Activated gamma-delta T cell treated with anti-CD3 and anti-CD28 coated beads, Interleukin-2, amount 50 U/mL, for 16 hours (primary cell): ENCODE measurements at places on chromosomes 4 and X.

DNA sequence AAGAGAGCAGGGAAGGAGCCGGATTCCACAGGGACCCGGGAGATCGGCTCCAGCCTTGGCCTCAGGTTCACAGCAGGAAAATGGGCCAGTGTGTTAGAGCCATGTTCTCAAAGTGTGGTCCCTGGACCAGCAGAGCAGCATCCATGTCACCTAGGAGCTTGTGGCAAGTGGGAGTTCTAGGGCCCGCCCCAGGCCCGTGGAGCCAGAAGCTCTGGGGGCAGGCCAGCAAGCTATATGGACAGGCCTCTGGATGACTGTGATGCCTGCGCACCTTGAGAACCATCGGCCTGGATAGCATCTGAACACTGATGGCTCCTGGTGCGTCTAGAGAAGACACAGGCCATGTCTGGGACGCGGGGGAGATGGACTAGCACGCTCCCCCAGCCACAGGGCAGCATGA lies 33.7 kb downstream of the SH3TC1 start:
- DNase-seq, result no peak

- DNase-seq, result peak; percentile 24
Measured at GRCh38 chrX:48025561-48025960, 18.8 kb downstream of the SPACA5 start.

GRCh38 chr4:125676156-125676555 lies 361.4 kb downstream of the FAT4 start:
- no peak for DNase-seq

DNA sequence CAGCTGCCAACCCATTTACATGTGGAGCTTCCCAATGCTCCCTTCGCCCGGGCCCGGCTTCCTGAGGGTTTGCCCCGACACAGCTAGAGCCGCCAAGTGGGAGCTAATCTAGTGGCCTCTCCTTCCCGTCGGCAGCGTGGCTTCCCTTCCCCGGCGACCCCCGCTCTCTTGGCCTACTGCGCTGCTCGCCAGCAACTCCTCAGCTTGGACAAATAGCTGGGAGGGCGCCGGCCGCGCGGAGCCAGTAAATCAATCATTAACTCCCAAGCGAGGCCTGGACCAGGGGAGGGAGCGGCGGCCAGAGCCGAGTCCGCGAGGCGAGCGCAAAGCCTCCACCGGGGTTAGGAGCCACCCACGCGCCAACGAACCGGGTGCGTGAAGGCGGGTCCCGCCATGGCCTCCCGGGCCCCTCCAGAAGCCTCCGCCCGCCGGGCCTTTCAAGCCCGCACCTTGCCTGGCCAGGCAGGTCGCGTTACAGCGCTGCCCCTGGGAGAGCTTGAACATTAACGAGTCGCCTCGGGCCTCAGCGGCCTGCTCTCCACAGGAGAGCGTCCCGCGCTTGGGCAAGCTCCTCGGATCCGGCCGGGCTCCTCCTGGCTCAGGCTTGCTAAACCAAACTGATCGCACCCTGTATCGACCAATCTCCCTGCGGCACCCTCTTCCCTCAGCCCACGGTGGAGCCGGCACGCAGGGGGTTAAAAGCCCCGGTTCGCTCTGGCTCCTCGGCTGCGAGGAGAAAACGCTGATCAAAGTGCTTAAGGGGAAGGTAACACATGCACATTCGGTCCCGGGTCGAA lies 10.6 kb upstream of the BCOR start:
- no peak for DNase-seq

DNA sequence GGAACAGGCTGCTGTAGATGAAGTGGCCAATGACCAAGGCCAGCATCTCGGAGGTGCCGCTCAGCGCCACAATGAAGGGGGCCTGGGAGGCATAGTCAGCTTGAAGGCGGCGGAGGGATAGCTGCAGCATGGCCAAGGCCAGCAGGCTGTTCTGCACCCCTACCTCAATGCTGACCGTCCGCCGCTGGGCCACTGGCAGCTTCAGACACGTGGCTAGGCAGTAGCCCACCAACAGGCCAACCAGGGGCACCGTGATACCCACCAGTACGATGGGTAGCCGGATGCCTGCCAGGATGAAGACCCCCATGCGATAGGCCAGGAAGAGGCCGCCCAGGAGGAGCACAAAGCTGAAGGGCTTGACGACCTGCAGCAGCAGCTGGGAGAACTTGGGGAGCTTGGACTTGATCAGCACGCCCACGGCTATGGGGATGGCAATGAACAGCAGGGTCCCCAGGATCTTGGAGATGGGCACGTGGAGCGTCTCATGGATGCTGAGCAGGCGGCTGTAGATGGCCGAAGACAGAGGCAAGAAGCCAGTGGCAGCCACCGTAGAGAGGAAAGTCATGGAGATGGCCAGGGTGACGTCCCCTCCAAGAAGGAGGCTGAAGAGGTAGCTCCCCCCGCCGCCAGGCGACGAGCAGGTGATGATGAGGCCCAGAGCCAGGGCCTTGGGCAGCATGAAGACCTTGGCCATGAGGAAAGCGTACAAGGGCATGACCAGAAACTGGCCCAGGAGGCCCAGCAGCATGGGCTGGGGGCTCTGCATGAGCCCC lies 1.3 kb upstream of the UBL4A start:
- no peak for DNase-seq

- DNase-seq, result no peak
Measured at GRCh38 chr4:105058177-105058812, 88.4 kb upstream of the TET2 start.

- no peak for DNase-seq
Measured at GRCh38 chr4:180333162-180333561, 1910.0 kb upstream of the TENM3 start.

DNA sequence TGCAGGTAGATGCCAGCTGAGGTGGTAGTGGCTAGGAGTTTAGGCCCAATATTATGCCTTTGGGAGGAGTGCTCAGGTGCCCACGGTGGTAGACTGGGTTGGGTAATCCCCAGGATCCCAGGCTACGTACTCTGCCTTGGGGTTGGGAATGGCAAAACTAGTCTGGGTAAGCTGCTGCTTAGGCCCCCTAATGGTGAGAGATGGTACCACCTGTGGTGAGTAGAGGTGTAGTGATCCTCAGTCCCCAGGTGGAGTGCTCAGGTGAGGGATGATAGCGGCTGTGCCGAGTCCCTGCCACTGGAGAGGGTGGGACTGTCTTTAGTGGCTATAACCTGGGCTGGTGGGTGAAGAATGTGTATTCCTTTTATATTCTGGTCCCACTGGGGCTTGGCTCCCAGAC lies 75.2 kb downstream of the IL1RAPL2 start:
- DNase-seq, result no peak

DNA sequence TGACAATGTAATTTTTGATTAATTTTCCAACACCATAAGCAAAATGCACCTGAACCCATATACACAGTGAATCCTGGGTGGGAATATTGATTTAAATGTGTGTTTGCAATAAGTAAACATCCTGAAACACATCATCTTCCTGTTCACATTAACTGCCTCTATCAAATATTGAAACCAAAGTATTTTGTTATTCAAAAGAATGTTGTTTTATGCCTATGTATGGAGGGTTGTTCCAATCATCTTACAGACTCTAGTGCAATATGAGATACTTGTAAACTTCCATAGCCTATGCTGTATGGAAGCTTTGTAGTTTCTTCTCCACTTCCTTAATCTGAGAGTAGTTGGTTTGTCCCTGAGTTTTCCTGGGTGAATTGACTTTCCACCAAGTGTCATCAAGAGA lies 105.4 kb upstream of the SLC7A11 start:
- no peak for DNase-seq

DNA sequence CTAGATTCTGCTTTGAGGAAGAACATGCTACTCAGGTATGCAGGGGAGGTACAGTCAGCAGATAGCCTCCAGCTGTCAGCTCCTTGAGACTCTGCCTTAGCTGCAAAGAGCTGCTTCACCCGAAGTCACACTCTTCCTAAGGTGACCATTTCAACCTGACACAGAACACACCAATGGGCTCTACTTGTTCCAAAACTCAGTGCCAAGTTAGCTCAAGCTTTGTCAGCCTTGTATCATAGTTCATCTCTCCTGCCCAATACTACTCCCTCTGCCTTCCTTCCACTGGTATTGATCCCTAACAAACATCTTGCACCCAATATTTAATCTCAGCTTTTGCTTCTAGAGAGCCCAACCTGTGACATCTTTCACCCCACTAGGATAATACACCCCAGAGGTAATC lies 7.8 kb upstream of the SMARCA1 start:
- DNase-seq, result no peak

DNA sequence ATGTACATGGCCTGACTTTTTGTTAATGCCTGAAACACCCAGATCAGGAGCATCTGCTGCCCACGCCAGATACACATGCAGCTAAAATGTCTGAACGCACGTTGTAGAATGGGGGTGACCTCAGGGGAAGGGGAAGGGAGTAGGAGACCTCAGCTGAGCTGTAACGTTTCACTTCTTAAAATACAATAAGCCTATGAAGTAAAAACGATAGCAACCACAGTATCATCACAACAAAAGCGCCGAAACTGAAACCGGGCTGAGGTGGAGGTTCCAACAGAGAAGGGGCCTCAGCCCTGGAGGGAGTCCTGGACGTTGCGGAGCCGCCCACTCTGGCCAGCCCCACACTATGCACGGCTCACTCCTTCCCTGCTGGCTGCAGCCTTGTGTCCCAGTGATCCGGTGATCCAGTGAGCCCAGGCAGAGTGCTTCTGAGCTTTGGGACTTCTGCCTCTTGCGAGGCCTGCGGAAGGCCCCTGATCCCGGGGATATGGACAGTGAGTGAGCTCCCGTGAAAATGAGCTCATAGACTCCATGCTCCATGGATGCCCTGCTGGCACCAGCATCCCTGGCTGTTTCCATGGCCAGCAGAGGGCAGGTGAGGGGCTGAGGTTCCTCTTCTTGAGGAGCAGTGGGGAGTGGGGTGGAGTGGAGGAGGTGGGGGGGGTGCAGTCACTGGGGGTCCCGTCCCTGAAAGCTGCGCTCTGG lies 52.0 kb downstream of the HMX1 start:
- DNase-seq, result no peak

- DNase-seq, result no peak
Measured at GRCh38 chr4:165630671-165631070, 242.4 kb upstream of the TLL1 start.

- no peak for DNase-seq
Measured at GRCh38 chr4:44210750-44211149, 237.9 kb downstream of the KCTD8 start.

- no peak for DNase-seq
Measured at GRCh38 chr4:111789901-111790640, 355.2 kb upstream of the FAM241A start.

GRCh38 chr4:38785041-38785790 lies 2.4 kb upstream of the TLR10 start:
- DNase-seq, result no peak

- no peak for DNase-seq
Measured at GRCh38 chr4:145525291-145525740, 43.7 kb downstream of the SMAD1 start.

GRCh38 chr4:166996216-166996615 lies 238.1 kb downstream of the SPOCK3 start:
- DNase-seq, result no peak

- DNase-seq, result no peak
Measured at GRCh38 chrX:39595977-39596376, 501.8 kb downstream of the BCOR start.

DNA sequence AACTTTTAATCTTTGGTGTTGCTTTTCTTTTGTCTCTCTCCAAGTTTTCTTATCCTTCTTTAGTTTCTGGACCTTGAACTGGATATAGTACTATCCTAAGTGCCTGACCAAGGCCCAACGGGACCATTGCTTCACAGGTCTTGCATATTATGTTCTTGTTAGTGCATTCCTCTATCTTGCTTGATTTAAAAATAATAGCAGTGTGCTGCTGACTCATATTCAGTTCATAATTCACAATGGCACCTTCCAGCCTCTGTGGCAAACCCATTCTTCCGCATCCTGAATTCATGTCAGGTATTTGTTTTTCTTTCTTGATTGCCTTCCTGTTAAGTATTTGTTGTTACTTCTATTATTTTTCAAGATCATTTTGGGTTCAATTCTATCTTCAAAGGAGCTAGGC lies 197.1 kb upstream of the GIMD1 start:
- no peak for DNase-seq

DNA sequence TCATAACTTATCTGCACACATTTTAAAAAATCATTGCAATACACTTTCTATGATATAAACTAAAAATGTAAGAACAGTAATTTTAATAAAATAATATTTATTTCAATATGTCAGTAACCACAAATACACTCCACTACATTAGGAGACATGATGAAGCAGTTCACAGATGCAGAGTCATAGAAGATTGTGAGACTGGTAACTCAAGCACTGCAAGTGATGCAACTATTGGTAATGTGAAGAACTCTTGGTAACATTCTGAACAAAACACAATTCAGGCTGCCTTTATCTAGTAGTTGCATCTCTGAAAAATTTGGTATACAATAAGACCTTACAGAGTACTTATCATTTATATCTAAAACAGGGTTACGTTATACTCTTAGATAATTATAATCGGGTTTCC lies 52.6 kb upstream of the LRAT start:
- DNase-seq, result no peak

DNA sequence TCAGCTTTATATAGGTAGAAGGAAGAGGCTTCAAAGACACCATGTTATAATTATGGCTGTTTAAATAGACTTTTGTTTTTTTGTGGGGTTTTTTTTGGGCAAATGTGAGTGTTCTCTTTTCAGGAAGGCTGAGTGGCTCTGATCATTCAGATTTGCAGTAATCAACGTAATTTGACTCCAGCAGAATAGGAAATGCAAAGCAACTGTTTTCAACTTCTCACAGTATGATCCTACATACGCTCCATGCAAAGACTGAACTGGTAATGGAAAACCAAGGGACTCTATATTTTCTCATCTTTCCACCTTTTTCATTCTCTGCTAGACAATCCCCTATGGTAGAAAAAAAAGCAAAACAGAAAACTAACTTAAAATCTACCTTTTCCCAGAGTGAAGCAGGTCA lies 10.8 kb downstream of the ADH1B start:
- no peak for DNase-seq
